ENCODE measurements at places on chromosomes 5 and 9. TPM values are rescaled to one million over a fixed set of nuclear protein-coding genes. Genes with fewer than 3 reads are reported as not detected.

DNA sequence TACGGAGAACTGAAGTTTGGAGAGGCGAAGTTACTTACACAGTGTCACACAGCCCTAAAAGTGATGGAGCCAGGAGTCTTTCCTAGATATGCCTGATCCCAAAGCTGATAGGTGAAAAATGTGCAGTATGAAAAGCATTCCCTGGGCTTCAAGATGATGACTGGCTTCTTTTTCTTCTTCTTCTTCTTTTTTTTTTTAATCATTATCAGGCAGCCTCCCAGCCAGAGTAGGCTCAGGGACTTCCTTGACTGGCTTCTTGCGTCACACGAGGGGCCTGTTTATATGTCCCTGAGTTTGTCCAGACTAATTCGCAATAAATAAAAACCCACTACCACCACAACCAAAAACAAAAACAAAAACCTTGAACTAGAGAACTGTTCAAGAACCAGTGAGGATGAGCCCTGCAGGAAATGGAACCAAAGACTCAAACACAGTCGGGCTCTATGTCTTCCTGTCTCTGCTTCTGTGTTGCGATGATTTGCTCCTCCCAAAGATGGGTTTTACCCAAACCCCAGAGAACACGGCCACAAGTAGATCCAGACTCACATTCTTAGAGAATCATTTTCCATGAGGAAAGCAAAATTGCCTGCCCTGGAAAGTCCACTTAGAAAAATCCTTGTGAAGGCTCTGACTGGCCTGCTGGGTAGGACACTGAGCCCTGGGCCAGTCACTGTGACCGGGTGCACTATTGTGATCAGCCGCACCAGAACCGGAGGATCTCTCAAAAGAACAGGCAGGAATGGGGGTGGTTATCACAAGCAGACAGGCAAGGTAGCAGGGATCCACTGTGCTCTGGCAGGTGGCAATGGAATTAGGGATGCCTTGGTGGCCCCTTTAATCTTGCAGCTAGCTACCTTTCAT lies 38.0 kb upstream of the ADAM19 start:
- no peak for DNase-seq

DNA sequence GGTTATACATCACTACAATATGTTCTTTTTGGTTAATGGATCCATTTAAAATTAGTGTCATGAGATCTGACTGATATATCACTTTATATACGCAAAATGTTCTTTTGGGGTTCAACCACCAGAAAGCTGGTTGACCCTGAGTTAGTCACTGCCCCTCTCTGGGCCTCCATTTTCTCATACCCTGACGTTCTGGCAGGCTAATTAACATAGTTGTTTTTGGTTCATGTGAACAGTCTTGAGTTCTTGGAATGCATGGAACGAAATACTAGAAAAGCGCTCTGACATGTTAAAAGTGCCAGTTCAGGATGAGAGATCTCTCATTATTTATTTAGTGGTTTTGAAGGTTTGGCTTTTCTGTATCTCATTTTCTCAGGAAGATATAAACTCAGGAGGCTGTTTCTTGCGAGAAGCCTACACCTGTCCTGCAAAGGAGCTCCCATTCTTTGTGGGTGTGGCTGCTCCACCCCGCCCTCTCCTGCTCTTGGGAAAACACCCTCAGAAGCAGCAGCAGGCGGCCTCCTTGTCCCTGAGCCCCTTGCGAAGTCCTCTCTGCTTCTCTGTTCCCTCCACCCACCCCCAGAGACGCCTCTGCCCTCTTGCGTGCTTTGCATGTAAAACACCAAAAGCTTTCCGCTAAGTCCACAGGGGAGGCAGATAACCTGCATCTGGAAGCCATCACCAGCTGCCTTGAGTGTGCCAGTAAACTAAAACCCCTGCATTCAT lies 302.4 kb upstream of the PANK3 start:
- no peak for DNase-seq

- DNase-seq, result no peak
Measured at GRCh38 chr5:94745786-94746730, 127.6 kb downstream of the SLF1 start.

GRCh38 chr9:101333490-101333889 lies 51.3 kb downstream of the BAAT start:
- DNase-seq, result no peak

GRCh38 chr5:145921211-145921610 lies 15.2 kb upstream of the SH3RF2 start:
- no peak for DNase-seq

DNA sequence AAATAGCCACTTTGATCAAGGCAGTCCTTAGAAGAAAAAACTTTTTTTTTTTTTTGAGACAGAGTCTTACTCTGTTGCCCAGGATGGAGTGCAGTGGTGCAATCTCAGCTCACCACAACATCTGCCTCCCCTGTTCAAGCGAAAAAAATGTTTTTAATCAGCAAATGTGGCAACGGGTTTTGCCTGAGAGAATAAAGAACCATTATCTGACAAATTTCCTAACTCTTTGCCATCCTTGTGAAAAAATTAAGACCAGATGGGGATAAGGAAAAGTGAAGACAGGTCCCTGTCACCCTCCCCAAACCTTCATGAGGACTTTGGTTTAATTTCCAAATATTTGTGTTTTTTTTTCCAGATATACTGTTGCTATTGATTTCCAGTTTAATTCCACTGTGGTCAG lies 107.3 kb upstream of the SPOCK1 start:
- DNase-seq, result no peak

DNA sequence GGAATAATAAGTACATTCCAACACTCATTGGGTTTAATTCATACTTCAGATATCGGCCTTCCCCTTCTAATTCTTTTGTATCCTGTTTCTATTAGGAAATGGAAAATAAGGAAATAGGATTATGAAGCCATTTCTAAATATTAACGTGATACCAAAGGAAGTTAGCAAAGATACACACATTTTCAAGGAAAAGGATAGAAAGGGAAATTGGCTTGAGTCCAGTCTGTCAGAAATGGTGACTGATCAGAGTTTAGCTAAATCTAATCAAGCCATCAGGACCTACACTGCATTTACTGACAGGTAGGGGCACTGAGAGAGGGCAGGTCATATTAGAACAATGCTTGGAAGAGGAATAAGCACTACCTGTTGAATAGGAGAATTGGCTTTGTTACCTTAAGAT lies 3.1 kb downstream of the TRPM3 start:
- DNase-seq, result no peak

SKIC3 gene
- 99.9 TPM for total RNA-seq

GADD45G gene
- total RNA-seq, result 3.5 TPM

NNT gene
- total RNA-seq, result 38.1 TPM

SAP30L gene
- 41.8 TPM for total RNA-seq

SHOC1 gene
- total RNA-seq, result not detected
